ENCODE measurements at places on chromosomes 2 and 18. TPM values are rescaled to one million over a fixed set of nuclear protein-coding genes. Genes with fewer than 3 reads are reported as not detected.
A peak's percentile ranks its signal among the peaks of the same experiment; 100 is the strongest.

DNA sequence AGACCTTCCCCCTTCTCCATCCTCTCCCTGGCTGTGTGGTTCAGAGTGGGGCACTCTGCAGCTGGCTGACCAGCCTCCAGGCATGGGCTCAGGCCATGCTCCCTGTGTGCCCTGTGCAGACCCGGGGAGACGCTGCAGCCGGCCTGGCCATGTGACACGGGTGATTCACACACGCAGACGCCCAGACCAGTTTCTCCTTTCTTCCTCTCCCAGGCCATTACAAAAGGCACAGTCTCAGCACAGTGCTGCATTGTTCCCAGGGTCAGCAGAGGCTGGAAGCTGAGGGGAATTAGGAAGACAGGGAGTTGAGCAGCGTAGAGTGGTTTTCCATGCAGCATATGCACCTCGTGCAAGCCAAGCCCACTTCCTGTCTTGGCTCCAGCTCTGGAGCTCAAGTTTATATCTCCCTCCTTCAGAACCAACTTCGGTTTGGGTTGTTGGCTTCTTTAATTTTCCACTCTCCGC is 288.5 kb downstream of the TNS1 start:
- peak; percentile 75 for DNase-seq

GRCh38 chr2:230170532-230170931 is 49.3 kb downstream of the SP110 start:
- no peak for DNase-seq

GRCh38 chr2:242038166-242038927 is 168.8 kb downstream of the RTP5 start:
- no peak for DNase-seq

DNA sequence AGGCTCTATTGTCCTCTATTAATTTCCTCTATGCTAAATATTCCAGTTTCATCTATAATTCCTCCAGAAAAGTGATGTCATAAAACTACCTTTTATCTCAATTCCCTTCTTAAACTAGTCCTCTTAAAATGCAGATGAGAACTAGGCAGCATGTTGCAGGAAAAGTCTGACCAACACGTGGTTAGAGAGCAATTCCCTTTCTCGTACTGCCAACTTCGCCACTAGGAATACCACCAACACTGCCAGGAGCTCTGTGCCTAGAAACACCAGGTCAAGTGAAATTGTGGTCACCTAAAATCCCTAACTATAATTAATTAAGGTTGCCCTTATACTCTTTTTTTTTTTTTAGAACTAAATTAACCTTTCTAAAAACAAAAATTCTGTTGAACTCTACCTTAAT is 127.7 kb downstream of the PPP1R1C start:
- no peak for DNase-seq

GRCh38 chr2:152573168-152573567 is 144.1 kb downstream of the PRPF40A start:
- peak; percentile 78 for DNase-seq

- no peak for DNase-seq
Observed at GRCh38 chr2:162782138-162782537, 56.4 kb downstream of the KCNH7 start.

- no peak for DNase-seq
Observed at GRCh38 chr2:173488861-173489260, 134.2 kb downstream of the CDCA7 start.

IL18R1 gene
- total RNA-seq, result 2.4 TPM
